Naive thymus-derived CD8-positive, alpha-beta T cell (primary cell): ENCODE measurements at places on chromosomes 5 and 9. TPM values are rescaled to one million over a fixed set of nuclear protein-coding genes. Genes with fewer than 3 reads are reported as not detected.

The SPRY4 gene
- total RNA-seq: not detected

The ZDHHC11 gene
- 9.8 TPM for total RNA-seq

GRCh38 chr9:8158574-8158973, 359.0 kb upstream of the DMAC1 start:
- no peak for DNase-seq

- DNase-seq: no peak
Observed at GRCh38 chr9:114288193-114289091, 34.5 kb upstream of the ORM1 start.

DNA sequence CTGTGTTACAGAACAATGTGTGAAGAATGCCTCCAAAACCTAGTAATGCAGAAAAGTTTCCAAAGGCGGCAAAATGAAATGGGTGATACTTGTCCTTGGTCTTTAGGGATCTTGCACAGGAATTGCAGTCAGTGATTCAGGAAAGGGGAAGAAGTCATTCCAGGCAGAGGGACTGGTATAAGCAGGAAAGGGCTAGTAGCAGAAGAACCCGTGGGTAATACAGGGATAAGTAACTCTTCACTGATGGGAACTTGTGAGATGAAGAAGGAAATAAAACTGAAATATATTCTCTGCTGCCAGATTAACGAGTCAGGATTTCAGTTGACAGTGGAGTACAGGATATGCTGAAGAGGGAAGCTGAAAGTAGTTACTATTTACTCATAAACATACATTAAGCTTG, 1.2 kb downstream of the SRFBP1 start:
- no peak for DNase-seq

DNA sequence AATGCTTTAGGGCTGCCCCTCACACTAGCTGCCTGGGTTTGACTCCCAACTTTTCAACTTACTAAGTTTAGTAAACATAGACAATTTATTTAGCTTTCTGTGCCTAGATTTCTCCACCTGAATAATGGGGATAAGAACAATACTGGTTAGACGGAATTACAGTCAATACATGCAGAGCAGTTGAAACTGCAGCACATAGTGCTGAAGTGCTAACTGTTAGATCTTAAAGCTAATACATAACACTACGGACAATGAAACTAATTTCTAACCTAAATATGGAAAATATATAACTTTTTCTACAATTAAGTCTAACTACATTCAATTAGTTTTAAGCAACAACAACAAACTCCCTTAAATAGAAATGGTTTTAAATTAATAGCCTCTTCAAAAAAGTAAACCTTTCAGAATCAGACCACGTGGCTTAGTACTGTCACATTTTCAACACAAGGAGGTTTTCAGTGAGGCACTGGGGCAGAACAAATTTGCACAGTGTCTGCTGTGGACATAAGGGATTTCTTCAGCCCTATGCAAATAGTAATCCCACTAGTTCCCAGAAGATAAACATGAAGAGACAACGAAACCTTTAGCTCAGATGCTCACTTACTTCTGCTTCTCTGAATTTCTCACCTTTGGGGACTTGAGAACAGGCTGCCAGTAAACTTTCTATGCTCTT, 293.4 kb downstream of the EDIL3 start:
- no peak for DNase-seq

GRCh38 chr5:173494446-173494845, 122.0 kb downstream of the BOD1 start:
- DNase-seq: no peak

- peak; percentile 56 for DNase-seq
Observed at GRCh38 chr9:133701981-133702797, 36.0 kb downstream of the SARDH start.

DNA sequence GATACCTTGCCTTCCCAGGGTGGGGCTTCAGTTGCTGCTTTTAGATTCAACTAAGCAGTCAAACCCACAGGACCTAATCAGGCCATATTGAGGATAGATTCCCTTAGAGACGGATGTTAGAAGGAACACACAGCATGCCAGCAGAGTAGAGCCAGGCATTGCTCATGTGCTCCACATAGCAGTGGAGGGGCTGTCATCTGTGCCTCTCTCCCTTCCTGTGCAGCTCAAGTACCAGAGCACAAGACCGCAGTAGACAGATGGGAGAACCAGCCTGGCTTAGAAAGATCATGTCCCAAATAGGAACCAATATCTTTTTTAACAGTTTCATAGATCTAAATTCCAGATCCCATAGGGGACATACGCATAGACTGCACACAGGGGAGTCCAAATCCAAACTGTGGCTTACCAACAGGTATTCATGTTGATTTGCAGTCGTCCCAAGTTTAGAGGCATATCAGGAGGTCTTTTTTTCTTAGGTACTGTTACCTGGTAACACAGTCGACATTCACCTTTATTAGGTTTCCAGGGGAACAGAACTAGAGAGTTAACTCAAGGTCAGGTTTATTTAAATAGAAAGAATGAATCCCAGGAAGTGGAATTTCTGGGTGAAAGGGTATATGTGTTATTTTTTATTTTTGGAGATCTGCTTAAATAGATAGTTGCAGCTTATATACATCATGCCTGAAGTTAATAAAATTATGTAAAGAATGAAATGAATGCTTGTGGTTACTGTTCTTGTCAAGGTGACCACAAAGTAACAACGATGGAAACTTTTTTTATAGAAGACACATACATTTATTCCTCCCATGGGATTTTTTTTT, 43.5 kb upstream of the PCAT7 start:
- no peak for DNase-seq
